ENCODE measurements at places on chromosomes 6 and 20.

- no peak for DNase-seq
Observed at GRCh38 chr6:32416036-32416435, 9.1 kb upstream of the BTNL2 start.

DNA sequence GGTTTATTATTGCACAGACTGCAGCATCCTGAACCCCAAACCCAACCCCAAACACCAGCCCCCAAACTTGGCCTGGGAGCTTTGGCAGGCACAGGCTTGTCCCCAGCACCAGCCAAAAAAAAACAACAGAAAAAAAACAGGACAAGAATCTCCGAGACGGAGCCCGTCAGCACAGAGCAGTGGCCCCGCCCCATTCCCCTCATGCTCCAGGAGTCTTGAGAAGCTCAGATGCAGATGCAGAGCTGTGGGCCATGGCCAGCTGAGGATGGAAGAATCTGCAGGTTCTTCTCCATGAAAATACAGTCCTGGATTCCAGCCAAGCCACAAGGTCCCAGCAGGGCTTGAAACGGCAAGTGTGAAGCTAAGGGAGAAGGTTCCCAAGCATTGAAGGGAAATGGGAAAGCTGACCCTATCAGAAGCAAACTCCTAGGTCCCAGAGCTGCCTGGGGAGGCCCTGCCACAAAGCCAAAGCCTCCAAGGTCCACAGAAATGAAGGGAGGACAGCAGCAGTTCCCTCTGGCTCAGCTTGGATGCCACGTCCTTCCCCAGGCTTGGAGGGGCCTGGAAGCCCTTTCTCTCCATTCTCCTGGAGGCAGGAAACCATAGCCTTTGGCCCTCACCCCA is 75.2 kb downstream of the JPH2 start:
- no peak for DNase-seq

- DNase-seq = no peak
Observed at GRCh38 chr20:32052090-32052777, at the start of gene HCK. Gene HCK, plus strand, starts transcription at chr20:32052242.

DNA sequence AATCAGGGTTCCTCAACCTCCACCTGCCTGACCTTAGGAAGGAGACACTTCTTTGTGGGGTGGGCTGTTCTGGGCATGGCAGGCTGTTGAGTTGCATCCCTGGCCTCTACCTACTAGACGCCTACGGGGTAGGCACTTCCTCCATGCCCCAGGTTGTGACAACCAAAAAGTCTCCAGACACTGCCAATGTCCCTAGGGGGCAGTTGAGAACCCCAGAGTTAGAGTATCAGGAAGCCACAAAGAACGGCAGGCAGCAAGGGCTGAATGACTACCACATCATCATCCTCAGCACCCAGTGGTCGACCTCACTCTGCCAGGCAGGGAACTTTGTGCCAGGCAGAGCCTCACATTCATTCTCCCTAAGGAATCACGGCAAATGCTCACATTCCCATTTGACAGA is 21.5 kb downstream of the PMEPA1 start:
- DNase-seq = no peak

DNA sequence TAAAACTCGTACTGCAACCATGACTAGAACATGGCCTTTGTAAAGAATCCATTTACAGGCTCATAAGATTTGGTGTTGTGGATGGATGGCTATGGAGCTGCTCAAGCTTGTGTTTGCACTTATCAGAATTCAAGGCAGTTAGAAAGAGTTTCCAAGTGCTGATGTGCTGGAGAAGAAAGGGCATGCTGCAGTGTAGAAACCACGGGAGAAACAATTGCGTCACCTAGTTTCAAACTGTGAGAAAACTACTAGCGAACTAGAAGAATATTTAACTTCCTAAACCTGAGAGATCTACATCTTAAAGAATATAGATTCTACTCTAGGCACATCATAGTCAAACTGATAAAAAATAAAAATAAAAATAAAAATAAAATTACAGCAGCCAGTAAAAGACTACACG is 116.2 kb downstream of the SGK1 start:
- no peak for DNase-seq

- DNase-seq = no peak
Observed at GRCh38 chr6:44842616-44843015, 455.1 kb downstream of the CDC5L start.

DNA sequence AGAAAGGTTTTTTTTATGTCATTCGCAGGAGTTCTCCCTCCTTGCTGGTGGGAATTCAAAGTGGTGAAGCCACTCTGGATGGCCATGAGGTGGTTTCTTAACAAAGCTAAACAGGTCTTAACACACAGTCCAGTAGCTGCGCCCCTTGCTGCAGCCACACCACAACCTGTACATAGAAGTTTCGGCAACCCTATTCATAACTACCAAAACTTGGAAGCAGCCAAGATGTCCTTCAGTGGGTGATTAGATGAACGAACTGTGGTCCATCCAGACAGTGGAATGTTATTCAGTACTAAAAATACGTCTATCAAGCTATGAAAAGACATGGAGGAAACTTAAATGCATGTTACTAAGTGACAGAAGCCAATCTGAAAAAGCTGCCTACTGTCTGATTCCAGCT is 78.9 kb downstream of the FAM120B start:
- no peak for DNase-seq
